ENCODE measurements at places on chromosomes 2 and 18.

GRCh38 chr2:21104030-21104660 lies 19.6 kb upstream of the TDRD15 start:
- no peak for DNase-seq

DNA sequence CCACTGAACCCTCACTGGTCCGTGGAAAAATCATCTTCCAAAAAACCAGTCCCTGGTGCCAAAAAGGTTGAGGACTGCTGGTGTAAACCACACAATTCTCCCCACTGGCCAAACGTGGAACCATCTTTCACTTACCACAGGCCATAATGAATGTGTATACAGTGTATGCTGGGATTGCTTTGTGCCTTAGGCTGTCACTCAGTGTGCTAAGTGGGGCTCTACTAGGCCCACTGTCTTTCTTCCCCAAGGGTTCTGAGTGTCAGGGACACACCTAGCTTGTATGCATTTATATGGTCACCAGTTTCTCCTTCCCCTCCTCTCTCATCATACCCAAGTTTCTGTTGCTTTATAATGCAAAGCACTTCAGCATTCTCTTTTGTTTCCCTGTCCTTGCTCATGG lies 27.2 kb downstream of the SCYGR8 start:
- DNase-seq = no peak

- peak; percentile 31 for DNase-seq
Measured at GRCh38 chr18:23487738-23488570, 15.4 kb upstream of the RMC1 start.

DNA sequence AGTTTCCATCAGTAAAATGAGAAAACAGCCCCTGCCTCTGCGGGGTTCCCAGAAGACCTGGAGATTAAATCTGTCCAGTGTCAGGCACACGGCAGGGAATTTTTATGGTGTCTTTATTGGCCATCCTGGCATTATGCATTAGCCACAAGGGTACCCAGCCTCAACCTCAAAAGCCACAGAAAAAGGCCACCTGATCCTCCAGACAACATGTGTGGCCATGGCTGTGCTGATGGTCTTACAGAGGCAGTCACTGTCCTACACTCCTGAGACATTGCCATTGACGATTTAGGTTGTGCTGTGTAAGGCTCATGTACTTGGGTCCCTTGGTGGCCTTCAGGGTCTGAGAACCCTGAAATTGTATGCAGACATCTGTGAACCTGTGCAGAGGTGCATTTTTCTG lies 115.6 kb downstream of the SMAD7 start:
- no peak for DNase-seq

- DNase-seq = no peak
Measured at GRCh38 chr2:64711252-64711800, 57.6 kb upstream of the SERTAD2 start.

DNA sequence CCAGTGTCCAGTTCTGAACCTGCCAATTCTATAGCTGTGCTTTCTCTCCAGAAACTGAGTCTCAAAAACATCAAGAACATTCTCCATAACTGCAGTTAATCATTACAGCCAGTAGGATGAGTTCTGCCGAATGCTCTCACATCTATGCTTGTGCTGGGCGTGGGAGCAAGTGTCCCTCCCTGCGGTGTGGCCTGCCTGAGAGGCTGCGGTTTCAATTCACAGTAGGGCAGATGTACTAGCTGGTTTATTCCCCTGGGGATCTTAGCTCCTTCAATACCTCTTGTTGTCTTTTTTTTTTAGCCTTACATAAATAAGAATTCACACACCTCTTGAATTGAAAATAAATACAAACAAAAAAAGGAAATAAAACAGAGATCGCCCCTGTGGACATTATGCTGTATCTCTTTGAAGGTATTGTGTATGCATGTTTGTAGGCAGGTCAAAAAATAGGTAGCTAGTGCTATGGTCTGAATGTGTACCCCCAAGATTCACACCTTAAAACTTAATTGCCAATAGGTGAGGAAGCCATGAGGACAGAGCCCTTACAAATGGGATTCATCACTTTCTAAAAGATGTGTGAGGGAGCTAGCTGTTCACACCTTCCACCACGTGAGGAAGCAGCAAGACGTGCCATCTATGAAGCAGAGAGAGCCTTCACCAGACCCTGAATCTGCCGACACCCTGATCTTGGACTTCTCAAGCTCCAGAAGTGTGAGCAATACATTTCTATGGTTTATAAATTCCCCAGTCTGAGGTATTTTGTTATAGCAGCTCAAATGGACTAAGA lies 74.3 kb downstream of the BCL2L11 start:
- no peak for DNase-seq

- no peak for DNase-seq
Measured at GRCh38 chr2:109532728-109533076, 81.1 kb downstream of the SEPTIN10 start.

DNA sequence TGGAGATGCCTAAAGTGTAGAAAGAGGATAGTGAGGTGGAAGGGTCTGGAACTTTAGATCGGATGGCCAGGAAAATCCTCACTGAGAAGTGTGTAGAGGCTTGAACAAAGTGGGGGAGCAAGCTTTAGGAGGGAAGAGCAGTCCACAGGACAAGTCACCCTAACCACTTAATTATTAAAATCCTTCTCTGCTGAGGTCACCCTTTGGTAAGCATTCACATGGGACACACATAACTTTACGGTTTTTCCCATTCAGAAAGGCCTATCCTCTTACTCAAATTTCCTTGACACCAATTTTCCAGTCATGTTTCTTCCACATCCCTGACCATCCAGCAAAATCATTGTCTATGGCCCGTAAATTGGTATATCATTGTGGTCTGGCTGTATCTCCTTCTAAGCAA lies 31.0 kb upstream of the ZEB2 start:
- DNase-seq = no peak

GRCh38 chr18:56570978-56571377 lies 67.4 kb downstream of the TXNL1 start:
- DNase-seq = no peak

DNA sequence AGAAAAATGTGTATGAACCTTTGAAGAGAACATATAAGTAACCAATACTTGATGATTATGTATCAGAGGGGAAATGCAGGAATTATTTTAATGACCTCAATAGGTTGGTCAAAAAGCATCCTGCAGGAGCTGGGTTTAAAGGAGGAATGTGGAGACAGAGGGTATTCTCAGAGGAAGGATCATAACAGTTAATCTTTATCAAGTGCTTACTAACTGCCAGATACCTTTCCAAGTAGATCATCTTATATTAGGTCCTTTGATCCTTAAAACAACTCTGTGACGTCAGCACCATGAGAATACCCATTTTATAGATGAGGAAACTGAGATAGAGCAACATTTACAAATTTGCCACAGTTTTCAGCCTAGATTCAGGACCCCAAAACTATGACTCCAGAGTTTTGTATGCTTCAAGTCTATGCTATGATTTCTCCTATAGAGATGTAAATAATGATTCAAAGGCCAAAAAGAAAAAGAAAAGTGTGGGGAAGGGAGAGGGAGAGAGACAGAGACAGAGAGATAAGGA lies 3.0 kb downstream of the RFTN2 start:
- no peak for DNase-seq

DNA sequence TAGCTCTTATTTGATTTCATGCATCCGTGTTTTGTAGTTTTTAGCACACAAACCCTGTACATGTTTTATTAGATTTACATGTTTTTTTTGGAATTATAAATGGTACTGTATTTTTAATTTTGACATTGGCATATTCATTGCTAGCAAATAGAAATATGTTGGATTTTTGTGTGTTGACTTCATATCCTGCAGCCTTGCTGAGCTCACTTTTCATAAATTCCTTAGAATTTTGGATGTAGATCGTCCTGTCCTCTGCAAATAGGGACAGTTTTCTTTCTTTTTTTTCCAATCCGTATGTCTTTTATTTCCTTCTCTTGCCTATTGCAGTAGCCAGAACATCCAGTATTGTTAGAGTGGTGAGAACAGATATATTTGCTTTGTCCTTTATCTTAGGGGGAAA lies 46.7 kb upstream of the GPR17 start:
- no peak for DNase-seq

- DNase-seq = no peak
Measured at GRCh38 chr2:219511547-219512325, 2.5 kb upstream of the ASIC4 start.

GRCh38 chr18:71238974-71239624 lies 950.3 kb downstream of the SOCS6 start:
- no peak for DNase-seq

DNA sequence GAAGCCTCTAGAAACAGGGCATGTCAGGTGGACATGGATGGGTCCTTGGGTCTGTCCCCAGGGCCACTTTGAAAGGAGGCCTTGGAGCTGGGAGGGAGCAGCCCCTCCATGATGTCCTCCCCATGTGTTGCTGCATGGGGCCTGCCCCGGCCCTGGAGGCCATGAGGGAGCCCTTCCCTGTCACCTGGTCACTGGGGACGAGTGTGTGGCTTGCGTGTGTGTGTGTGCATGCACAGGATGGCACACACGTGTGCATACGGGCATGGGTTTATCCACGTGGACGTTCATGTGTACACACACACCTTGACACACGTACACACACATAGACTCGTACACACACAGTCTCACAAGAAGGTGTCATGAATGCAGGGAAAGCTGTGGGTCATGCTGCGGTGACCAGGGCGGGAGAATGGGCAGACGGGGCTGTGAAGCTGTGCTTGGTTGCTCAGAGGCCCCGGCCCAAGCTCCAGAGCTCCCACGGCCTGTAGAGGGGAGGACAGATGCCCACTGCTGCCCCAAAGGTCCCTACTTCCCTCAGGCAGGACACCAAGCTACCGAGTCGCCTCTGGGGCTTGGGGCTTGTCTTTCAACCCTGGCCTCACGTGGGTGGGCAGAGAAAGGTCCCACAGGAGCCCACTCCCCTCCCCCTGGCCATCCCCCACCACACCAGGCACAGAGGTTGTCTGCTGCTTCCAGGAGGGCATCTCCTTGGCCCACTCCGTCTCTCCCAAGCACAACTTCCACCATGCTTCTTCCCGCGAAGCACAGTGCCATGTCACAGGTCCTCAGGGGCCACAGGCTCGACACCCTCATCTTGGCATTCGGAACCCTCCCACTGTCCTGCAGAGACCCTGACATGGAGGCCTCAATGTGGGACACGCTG lies 42.3 kb upstream of the GPC1 start:
- DNase-seq = no peak

DNA sequence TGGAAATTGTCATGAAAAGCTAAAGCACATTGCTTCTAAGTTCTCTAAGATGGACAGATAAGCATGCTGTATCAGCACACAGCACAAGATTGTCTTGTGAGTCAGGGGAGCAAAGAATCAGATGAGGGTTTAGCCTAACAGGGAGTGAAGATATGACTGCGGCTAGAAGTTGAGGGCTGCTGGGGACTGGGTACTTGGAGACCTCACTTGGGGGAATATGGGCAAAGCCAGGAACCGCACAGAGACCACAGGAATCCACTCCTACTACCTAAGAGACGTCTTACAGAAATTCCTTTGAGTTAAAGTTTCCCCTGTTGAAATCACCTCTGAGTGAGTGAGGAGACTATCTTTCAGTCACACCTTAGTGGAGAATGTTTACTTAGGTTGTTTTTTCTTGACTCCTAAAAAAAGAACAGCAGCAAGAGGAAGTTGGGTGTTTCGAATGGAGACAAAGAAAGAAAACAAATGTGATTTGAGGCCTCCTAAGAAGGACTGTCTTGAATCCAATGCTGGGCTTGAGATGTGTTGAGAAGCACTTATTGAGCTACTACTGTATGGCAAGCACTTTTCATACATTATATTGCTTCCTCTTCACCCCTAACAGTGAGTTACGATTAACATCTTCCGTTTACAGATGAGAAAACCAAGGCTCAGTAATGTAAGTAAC lies 100.7 kb downstream of the ANKRD44 start:
- DNase-seq = no peak

- no peak for DNase-seq
Measured at GRCh38 chr18:24209558-24209957, 70.7 kb downstream of the CABYR start.
